Stimulated activated CD8-positive, alpha-beta memory T cell treated with anti-CD3 and anti-CD28 coated beads, Interleukin-4, amount 100 ng/mL, for 1 hour (primary cell): ENCODE measurements at places on chromosomes 5 and 9.

DNA sequence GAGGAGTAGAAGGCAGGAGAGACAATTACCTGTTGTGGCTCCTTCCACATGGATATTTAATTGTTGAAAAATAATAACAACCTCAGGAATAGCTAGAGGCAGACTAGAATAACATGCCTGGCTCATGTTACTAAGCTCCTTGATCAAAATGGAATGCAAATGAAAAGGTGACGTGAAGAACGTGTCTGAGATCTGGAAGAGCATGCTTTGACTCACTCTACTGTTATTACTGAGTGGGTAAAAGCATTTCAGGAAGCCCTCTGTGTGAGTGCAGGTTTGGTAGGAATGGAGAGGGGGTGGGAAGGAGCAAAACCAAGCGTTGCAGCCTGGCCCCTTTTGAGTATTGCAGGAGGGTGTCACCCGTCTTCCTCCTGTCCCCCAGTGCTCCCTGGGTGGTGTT, 84.8 kb downstream of the EQTN start:
- DNase-seq = no peak

DNA sequence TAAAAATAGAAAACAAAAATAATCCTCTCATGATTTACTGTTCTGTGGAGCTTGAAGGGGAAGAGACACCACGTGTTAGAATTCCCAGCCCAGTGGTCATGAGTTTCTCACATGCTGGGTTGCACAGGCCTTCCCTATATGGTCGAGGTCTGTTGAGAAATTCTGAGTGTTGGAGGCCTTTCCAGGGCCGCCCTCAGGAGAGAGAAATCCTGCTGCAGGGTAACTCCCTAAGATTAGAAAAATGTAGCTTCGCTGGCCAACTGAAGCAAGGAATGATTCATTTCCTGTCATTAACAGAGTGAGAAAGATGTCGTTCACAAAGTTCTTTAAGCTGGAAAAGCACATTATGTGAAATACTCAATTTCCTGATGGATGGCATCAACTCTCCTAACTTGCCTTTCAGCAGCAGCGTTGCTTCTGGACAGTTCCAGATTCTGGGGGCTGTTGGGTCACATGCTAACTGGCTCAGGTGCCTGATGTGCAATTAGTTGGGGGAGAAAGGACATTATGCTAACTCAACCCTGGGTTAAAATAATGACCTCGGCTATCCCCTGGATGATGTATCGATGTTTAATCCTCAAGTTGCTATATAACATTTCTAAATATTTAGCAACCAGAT, 104.8 kb upstream of the CD180 start:
- no peak for DNase-seq

DNA sequence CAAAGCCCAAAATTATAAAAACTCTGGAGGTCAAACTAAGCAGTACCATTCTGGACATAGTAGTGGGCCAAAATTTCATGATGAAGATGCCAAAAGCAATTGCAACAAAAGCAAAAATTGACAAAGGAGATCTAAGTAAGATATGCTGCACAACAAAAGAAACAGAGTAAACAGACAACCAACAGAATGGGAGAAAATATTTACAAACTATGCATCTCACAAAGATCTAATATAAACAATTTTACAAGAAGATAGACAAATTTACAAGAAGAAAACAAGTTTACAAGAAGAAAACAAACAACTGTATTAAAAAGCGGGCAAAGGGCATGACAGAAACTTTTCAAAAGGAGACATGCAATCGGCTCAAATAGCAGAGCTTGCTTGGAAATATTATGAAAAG, 396.9 kb downstream of the CDH9 start:
- DNase-seq = no peak

GRCh38 chr5:170006021-170006420, 25.7 kb upstream of the INSYN2B start:
- no peak for DNase-seq
